ENCODE measurements at places on chromosomes 3 and 15. TPM values are rescaled to one million over a fixed set of nuclear protein-coding genes. Genes with fewer than 3 reads are reported as not detected.

TMEM158 gene
- 0.42 TPM for total RNA-seq

PRR23C gene
- total RNA-seq: not detected

TICRR gene
- 20.5 TPM for total RNA-seq

KBTBD12 gene
- total RNA-seq: not detected

KLHL6 gene
- 14.8 TPM for total RNA-seq

All from endothelial cell of umbilical vein (primary cell).